ENCODE measurements at places on chromosomes 12 and 14.

GRCh38 chr14:82710267-82710841 is 1176.7 kb upstream of the SEL1L start:
- DNase-seq = peak; percentile 39

DNA sequence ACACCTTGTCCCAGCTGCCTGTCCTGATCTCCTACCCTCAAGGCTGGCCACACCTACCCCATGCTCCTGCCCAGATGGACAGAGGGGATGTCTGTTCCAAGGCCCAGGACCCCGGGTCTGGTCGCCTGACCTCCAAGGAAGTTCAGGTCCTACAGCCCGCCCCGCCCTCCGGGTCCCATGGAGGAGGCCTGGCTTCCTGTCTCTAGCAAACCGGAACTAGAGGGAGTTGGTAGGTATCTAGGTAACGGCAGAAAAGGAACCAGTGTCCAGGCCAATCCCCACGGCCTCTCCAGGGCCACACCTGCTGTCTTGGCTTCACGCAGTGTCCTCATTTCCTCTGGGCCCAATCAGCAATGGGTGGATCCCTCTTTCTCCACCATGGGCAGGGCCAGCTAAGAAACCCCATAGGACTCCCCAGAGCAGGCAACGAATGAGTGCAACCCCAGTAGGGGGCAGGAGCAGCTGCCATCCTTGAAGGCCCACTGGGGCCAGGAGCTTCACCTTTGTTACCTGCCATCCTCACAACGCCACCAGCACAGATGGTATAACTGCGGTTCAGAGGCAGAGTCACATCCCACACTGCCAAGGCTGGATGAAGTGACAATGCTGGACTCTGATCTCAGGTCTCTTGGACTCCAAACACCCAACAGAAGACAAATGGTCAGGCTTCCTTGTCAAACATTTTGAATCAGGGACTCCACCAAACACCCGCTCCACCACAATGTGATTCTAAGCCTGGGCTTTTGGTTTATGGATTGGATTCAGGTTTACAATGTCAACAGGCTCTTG is 25.1 kb upstream of the RPLP0 start:
- DNase-seq = no peak

- no peak for DNase-seq
Measured at GRCh38 chr12:5402009-5402935, 29.6 kb upstream of the NTF3 start.

- DNase-seq = peak; percentile 43
Measured at GRCh38 chr14:36773136-36773540, 111.5 kb downstream of the PAX9 start.

DNA sequence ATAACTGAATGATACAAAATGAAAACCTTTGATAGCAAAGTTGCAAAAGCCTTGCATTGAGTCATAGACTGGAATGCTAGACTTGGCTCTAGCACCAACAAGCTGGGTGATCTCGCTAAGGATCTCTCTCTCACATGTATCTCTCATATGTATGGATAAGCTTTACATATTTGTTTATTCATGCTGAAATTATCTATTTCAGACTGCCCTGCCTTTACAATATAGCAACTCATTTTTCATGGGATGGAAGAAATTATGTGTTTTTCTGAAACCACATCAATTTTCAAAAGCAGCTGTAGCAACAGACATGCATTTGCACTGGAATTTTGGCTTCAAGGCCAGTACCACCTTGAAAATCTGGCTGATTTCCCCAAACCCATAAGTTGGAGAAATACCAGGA is 11.4 kb downstream of the RERG start:
- no peak for DNase-seq

- no peak for DNase-seq
Measured at GRCh38 chr12:30582943-30583342, 112.7 kb downstream of the IPO8 start.

- no peak for DNase-seq
Measured at GRCh38 chr14:74618078-74618952, 6.3 kb upstream of the LTBP2 start.

DNA sequence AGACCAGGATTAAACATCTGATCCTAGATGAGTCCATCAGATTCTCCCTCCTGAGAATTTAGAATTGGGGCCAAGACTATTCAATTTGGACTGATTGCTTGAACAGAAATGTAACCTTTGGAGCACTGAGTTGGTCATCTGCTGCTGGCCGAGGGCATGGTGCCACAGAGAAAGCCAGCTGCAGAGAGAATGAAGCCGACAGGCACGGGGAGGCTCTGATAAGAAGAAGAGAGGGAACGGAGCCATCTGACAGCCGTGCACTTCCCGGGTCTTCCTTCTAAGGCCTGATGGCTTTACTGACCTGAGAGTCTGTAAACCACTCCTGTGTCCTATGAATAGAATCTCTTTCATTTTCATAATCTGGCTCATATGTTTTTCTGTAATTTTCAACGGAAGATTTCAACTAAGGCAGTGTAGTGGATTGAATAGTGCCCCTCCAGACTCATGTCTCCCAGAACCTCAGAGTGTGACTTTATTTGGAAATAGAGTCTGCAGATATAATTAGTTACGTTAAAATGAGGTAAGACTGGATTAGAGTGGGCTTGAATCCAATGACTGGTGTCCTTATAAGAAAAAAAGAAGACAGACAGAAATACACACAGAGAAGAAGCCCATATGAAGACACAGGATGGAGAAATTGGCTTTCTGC is 39.1 kb upstream of the FRS2 start:
- DNase-seq = no peak

- DNase-seq = no peak
Measured at GRCh38 chr12:52307836-52308805, 13.1 kb downstream of the KRT83 start.

DNA sequence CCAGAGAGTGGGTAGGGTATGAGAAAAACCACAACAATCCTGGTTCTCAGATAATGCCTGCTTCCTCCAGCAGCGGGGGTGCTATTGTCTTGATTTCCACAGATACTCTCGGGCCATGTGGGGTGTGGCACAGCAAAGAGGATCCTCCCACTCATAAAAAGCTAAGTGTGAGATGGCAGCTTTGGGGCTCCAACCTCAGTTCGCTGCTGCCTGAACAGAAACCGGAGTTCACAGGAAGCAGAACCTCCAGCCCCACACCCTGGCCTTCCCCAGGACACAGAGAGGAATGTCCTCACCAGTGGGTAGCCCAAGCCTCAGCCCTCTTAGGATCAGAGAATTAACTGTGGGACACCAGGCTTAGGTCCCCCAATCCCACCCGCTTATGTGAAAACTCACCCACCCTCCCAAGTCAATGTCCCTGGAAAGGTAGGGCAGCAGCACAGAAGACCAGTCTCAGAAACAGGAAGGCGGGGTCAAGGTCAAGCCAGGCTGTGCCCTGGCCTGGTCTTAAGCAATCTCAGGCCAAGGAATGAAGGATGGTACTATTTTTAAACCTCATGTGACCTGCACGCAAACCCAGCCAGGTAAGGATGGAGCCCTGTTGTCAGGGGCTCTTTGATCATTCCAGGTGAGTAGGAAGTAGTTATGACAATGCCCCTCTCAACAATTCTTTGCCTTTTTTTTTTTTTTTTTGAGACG is 9.0 kb downstream of the KCTD10 start:
- no peak for DNase-seq

GRCh38 chr14:64769096-64770020 is 65.1 kb downstream of the PLEKHG3 start:
- DNase-seq = no peak

- DNase-seq = no peak
Measured at GRCh38 chr12:107474639-107475539, 210.7 kb upstream of the PWP1 start.

DNA sequence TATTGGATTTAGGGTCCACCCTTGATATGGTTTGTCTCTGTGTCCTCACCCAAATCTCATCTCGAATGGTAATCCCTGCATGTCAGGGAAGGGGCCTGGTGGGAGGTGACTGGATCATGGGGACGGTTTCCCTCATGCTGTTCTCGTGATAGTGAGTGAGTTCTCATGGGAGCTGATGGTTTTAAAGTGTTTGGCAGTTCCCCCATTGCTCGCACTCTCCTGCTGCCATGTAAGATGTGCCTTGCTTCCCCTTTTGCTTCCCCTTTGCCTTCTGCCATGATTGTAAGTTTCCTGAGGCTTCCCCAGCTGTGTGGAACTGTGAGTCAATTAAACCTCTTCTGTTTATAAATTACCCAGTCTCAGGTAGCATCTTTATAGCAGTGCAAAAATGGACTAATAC is 118.3 kb downstream of the VRK1 start:
- DNase-seq = no peak

- no peak for DNase-seq
Measured at GRCh38 chr12:64714551-64714968, 44.6 kb downstream of the GNS start.

DNA sequence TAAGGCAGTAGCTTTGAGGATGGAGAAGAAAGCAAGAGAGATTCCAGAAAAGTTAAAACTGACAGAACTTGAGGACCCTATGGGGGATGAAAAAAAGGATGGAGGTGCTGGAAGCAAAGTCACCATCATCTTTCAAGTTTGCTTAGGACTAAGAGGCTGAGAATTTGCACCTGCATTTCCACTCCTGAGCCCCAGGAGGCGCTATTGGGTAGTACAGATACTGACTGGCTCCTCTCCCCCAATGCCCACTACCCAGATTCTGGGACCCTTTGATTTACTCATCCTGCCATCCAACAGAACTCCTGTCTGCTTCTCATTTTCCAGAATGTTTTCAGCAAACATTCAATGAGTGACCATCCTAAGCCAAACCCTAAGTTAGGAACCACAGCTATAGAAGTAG is 34.0 kb upstream of the CMKLR1 start:
- DNase-seq = no peak

DNA sequence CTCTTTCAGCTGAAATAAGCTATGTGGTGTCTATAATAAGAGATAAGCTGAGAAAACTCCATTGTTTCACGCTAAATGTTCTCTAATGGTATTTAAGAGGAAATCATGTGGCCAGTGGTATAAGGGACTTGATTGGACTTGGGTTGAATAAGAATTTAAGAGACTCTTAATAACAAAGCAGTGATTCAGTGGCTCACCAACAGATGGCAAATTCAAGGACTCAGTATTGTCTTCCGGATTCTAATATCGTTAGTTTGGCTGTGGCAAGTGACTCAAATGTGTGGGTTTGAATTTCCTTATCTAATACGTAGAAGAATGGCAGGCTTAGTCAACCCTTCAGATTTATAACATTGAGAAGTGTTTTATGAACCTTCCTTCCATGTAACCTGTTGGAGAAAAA is 49.1 kb upstream of the KCNH3 start:
- DNase-seq = peak; percentile 44

- DNase-seq = no peak
Measured at GRCh38 chr12:26843311-26843710, 10.3 kb upstream of the ITPR2 start.

Measured in HTR-8/SVneo (cell line).